ENCODE measurements at places on chromosomes 7 and 10.

DNA sequence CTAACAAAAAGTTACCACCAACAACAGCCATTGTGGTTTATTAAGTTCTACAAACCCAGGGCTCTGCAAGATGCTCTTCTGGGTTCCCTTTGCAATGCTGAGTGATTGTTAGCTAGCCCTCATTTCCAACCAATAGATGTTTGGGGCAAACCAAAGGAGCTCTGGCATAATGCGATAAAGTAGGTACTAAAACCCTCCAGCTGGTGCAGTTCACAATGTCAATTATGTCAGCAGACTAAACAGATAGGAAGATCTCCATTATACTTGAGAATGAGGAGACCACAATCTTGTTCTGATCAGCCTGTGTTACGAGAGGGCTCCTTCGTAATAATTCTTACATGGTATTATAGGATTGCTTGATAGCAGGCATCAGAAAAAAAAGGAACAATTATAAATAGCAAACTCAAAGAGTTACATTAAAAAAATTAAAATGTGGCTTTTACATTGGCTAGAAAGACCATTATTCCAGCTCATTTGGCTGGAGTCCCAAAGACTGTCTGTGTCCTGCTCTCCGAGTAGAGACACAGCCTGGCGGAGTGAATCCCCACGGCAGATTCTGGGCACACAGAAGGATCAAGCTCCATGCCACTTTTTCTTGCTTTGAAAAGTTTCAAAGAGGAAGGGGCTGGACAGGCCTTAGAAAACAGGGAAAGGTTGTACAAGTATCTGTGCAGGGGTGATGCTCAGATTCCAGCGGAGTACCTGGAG is 93.8 kb downstream of the ZRANB1 start:
- DNase-seq = no peak

GRCh38 chr7:135964791-135965190 is 12.4 kb downstream of the MTPN start:
- DNase-seq = no peak

GRCh38 chr10:52353960-52354394 is 39.9 kb downstream of the DKK1 start:
- no peak for DNase-seq

DNA sequence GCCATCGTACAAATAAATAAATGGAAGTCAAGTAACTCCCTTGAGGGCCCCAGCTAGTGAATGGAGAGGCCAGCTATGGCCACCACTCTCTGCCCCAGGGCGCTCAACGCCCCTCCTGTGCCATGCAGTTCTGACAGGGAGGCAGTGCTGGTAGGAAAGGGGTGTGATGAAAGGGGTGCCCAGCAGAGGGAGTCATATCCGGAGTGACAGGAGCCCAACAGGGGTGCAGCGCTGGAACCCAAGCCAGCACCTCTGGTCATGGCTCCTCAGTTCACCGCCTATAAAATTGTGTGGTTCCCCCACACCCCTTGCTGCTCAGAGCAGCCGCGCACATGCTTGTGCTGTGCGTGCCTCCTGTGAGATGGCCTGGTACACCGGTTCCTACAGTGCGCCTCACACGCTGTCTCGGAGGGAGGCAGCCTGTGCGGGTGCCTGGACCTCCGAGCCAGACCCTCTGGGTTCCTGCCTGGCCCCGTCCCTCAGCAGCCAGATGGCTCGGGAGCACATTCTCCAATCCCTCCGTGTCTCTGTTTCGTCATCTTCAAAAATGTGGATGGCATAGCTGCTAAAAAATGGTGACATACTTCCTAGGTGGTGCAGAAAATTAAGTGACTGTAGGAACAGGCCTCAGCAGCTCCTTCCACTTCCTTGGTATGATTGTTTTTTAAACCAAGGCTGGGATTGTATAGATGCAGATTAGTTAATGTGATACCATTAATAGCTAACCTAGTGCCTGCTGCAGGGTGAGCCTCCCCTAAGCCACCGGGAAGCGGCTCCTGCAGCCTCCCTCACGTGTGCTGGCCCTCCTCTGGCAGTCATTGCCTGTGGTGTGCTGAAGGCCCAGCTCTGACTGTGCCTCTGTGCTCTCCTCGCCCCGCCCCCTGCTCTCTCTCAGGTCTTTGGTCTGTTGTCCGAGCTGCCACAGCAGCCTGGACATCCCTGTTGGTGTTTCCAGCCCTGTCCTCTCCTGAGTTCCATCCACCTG is 125.8 kb downstream of the EGFR start:
- no peak for DNase-seq

DNA sequence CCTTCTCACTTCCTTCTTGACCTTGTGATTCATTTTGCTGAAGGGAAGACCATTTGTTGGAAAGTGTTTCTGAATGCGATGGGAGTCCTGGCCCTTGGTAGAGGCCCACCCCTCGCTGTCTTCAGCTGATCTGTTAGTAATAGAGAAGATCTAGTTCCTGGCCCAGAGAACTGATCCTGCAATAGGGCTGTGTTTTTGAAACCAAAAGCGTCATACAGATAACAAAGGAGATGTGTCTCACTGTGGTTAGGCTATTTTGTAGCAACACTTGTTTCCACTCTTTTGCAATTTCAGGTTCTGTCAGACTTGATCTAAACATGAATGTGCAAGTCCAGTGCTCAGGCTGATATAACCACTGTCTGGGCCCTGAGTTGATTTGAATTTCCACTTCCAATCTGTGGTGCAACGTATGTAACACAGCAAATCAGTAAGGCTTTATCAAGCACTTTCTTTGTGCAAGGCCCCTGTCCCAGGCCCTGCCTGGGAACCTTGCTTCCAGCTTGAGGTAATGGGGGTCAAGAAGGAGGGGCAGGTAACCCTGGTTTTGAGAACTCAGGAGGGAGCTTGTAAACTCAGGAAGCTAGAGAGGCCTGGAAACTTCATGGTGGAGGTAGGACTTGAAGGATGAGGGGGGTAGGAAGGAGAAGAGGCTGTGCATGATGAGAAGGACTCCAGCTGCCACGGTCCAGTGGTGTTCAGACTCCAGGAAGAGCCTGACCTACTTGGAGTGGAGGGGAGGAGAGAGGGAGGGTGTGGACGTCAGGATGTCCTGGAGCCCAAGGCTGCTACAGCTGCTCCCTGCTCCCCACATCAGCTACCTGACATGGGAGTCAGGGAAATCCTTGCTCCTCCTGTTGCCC is 42.2 kb upstream of the SRGN start:
- DNase-seq = no peak

All from stimulated activated CD4-positive, alpha-beta T cell treated with anti-CD3 and anti-CD28 coated beads, Interleukin-12 subunit alpha, Interleukin-12 subunit beta, amount 100 ng/mL, for 48 hours (primary cell).